Chondrocyte (in vitro differentiated cells): ENCODE measurements at places on chromosomes 5 and 9.

- DNase-seq, result no peak
These were observed 17.3 kb downstream of the TRIM7 start for GRCh38 chr5:181187500-181188213.

GRCh38 chr9:98192503-98193335, at the start of gene CORO2A:
Gene CORO2A, minus strand, starts transcription at chr9:98192637. Its CDS starts 34,977 bp downstream, at chr9:98157660.
- DNase-seq, result no peak

- DNase-seq, result no peak
These were observed 2.3 kb upstream of the POMT1 start for GRCh38 chr9:131500377-131500776.

- no peak for DNase-seq
These were observed 122.2 kb downstream of the TRPM6 start for GRCh38 chr9:74765481-74765971.

DNA sequence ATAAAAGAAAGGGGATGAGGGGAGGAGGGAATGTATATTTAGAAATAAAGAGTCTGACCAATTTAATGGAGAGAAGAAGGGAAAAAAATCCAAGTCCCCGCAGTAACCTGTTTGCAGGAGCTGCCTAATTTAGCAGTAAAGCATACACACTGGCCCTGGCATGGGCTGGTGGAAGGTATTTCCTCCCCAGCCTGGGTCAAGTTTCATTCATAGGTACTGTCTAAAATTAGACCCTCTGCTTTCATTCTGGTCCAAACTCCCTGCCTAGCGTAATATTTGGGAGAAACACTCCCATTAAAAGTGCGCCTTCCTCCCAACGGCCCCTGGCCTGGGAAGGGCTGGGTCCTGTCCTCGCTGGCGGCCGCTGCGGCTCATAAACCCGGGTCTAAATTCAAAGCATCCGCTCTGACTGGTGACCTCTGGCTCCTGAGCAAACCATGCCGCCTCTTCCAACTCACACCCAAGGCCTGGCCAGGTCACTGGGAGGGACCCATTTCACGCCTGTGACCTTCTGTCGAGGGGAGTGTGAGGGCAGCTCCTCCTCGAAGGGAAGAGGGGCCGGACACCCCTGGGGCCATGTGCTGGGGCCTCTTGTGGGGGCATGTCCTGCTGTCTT, 123.2 kb downstream of the FGF18 start:
- DNase-seq, result no peak

- DNase-seq, result no peak
These were observed 3.5 kb downstream of the PRXL2C start for GRCh38 chr9:96651626-96652025.

DNA sequence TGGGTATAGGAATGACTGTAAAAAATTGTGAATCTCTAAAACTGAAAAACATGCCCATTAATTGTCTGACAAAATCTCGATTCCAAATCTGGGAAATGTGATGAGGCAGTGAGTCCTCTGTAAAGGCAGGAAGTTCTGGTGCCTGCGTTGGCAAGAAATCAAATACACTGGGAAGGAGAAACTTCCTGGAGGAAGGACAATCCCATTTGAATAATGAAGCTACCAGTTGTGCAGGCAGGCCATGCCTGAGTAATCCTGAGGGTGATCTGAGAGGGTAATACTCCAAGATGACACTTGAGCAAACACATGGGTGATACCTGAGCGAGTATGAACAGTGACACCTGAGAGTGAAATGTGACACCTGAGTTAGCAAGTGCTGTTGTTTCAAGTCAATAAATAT, 49.7 kb downstream of the KIF24 start:
- no peak for DNase-seq

- no peak for DNase-seq
These were observed 9.0 kb downstream of the UBAP1 start for GRCh38 chr9:34187891-34188240.

GRCh38 chr9:113682297-113682771, 193.8 kb upstream of the ZNF618 start:
- no peak for DNase-seq

GRCh38 chr9:76827296-76828080, 63.2 kb downstream of the PCA3 start:
- no peak for DNase-seq

- no peak for DNase-seq
These were observed 20.5 kb upstream of the B4GALT1 start for GRCh38 chr9:33187519-33188218.

DNA sequence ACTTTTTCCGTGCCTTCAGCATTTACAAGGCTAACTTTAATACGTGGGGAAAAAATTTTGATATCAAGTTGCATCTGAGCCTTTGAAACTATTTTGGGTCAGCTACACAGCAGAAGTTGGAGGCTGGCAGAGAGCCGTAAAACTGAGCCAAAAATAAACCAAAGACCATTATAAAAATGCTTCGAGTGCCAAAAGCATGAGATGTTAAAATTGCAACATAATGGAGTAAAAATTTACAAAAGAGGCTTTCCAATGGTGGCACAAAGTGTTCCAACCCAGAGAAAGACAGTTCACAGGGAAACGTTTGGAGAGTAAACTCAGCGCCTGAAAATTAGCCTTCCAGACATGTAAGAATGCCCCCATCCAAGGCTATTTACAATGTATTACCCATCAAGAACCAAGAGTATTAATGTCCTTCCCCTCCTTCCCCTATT, 190.3 kb downstream of the TLE1 start:
- DNase-seq, result no peak

- peak; percentile 81 for DNase-seq
These were observed 1.5 kb downstream of the RORB start for GRCh38 chr9:74498621-74499095.

- DNase-seq, result no peak
These were observed 292.9 kb downstream of the MAST4 start for GRCh38 chr5:66889056-66889455.

- DNase-seq, result no peak
These were observed 233.6 kb downstream of the CRB2 start for GRCh38 chr9:123589361-123590239.

GRCh38 chr5:102955488-102955887, 164.4 kb downstream of the GIN1 start:
- DNase-seq, result no peak

DNA sequence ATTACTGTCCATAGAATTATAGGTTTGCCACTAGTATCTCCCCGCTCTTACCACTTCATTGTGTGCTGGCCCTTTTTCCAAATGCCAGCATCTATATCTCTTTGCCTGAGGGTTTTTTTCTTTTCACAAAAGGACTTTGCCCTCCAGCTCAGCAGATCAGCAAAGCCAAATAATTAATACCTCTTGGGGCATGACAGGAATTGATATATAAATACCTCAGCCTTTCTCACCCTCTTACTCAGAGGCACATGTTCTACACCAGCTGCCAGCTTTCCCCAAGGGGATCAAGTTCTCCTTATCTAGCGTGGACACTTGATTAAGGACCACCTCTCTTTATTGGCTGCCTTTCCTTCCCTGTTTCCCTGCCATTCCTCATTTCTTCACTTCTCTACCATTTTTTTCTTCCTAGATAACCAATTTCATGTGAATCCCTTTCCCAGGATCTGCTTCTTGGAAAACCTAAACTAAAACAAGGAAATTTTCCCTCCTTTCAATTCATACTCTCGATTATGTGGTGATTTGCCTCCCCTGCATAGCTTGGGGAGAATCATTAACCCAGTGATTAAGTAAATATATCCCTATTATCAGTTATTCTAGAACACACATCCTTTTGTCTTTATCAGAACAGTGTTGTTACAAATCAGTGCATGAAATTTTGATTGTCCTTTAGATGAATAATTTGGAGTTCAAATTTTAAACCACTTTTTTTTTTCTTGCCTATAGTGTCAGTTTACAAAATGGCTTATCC, 6.9 kb upstream of the NUDT12 start:
- no peak for DNase-seq

DNA sequence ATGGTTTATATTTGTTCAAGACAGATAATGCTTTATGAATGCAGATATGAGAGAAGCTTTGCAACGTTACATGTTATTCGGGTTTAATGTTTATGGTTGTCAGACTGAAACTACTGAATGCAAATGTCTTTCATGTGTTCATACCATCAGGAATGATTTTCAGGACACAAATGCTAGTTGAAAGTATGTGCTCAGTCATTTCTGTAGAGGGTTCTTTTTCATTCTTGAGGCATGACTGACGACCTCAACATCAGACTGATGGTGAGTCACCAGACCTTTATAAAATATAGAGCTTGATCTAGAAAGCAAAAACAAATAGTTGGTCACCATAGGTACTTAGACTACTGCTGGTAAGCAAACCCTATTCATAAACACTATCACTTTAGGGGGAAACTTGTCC, 287.3 kb upstream of the NUDT12 start:
- no peak for DNase-seq
